Ecto neural progenitor cell (in vitro differentiated cells): ENCODE measurements at places on chromosomes 4 and X.

- no peak for DNase-seq
Measured at GRCh38 chr4:186105647-186106321, 1.3 kb downstream of the FAM149A start.

- DNase-seq, result no peak
Measured at GRCh38 chr4:152640058-152640921, 39.5 kb downstream of the TMEM154 start.

DNA sequence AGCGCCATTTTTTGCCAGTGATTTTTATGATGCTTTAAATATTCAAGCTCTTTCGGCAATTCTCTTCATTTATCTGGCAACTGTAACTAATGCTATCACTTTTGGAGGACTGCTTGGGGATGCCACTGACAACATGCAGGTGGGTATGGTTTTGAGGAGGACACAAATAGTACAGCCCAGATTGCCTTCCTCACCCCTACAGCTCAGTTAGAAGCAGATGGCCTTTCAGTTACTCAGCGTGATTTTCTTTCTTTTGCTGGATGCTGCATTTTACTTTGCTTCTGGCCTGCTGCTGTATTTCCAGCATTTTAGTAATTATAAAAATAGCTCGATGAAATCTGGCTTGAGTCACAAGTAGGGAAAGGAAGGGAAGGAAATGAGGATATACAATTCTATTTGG, 114.7 kb downstream of the SLC4A4 start:
- DNase-seq, result no peak

DNA sequence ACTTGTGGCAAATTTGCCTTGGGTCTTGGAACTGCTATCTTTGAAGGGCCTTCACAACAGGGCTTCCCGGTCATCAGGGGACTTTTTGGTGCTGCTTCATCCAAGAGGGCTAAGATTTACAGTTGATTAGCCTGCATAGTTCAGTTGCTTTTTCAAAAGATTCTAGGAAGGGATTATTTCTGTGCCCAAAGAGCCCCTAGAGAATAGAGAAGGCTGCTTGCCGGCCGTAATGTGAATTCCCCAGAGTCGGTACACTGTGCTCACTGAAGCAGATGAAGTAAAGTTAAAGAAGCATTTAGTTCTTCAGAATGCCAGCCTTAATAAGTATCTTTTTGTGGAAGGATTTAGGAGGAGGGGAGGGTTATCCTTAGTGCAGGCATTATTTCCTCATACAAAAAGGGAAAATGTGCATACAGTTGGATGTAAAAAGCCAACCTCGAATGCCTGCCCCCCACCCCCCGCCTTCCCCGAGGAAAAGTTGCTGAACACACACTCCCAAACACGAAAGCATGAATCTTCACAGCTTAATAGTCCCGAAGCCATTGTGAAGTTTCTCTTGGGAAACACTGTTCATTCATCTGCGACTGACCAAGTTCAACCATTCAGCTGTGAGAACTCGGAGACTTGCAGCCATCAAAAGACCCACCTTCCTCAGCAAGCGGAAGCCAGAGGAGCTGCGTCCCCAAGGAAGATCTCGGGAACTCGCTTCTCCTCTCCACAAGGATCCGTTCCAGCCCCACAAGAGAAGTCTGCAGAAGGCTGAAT, 47.6 kb downstream of the ANOS1 start:
- DNase-seq, result no peak

DNA sequence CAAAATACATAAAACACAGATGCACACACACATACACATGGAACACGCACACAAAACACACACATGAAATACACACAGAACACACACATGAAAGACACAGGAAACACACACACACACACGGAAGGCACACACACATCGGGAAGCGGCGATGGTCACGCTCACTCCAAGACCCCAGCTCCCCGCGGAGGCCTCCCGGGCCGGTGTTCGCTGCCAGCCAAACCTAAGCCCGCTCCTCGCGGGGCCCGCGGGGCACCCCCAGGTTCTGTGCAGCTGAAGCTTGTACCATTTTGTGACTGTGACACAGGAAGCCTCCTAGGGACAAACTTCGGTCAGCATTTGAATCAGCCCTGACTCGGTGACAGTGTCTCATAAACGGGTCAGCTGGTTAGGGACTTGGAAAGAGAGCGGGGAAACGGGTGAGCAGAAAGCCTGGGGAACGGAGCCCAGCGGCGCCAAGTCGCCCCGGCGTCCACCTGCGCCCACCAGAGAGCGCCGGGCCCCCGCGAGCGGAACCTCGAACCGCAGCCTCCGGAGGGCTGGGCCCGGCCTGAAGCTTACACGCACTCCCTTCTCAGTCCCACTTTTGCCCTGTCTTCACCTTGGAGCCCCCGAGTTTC, 32.1 kb downstream of the F11 start:
- peak; percentile 55 for DNase-seq

DNA sequence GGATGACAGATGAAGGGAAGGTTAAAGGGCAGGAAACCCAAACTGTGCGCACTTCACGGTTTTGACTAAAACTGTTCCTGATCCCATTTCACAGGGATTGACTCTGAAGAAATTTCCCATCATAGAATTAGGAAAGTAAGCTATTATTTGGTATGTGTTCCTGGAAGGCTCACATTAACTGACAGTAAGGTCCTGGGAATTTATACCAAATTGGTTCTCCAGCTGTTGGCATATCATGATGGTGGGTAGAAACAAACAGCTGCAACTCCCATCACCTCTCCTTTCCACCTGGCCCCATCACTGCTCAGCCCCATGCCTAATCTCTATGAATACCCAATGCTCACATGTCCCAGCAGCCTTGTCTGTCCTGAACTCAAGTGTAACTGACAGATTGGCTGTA, 121.2 kb downstream of the GPC3 start:
- no peak for DNase-seq

GRCh38 chr4:132384709-132385108, 764.4 kb upstream of the PCDH10 start:
- DNase-seq, result no peak

DNA sequence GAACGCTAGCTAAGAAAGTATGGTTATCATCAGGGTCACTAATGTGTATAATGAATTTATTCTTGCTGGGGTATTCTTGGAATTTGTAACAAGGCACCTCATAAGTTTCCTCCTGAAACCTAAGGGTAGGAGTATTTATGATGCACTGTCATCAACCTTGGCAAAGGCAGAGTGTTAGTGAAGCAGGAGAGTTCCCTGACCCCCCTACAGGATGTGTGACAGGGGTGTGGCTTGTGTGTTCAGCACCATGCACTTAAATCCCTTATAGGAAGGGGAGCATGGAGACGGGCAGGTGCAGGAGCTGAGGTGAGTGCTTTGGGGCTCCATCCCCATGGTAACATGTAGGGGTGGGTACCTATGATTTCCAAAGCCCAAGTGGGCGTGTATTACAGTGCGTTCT, 237.7 kb downstream of the GALNTL6 start:
- no peak for DNase-seq

DNA sequence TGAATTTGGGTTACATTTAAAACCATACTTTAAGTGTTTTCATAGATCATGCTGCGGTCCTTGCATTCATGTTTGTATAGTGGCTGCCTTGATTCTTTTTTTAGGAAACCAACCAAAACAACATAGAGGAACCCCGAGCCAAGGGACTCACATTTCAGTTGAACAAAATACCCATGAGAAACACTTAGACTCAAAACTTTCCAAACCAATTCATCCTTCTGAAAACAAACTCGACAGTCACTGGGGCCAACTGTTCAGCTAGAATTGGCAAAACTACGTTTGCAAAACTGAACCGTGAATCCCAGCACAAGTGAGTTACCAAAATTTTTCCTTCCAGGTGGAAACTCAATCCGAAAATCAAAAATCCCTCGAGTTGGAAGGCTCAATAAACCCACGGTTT, 1.4 kb downstream of the ADGRA3 start:
- DNase-seq, result no peak
